NCI-H187 treated with DMSO at 0.1 percent for 48 hours (cell line): ENCODE measurements at places on chromosomes 4 and X.

DNA sequence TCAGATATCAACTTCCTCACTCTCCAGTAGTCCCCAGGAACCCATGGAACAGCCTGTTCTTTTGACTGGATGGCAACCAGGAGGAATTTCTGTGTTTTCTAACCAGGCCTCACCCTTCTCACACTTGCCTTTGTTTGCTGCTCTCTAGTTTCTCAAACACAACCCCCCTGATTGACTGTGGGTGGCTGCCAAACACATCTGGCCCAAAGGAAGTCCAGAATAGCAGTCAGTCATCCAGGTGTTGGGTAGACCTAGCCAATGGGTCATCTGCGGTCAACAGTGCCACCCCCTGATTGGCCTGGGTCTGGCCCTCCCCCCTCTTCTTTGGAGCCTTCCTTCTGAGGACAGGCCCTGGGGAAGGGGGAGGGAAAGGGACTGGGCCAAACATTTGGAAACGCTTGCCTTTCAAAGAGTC lies 53.7 kb downstream of the MSX1 start:
- no peak for DNase-seq

GRCh38 chr4:99654361-99654761 lies 3.3 kb downstream of the C4orf54 start:
- DNase-seq = no peak

DNA sequence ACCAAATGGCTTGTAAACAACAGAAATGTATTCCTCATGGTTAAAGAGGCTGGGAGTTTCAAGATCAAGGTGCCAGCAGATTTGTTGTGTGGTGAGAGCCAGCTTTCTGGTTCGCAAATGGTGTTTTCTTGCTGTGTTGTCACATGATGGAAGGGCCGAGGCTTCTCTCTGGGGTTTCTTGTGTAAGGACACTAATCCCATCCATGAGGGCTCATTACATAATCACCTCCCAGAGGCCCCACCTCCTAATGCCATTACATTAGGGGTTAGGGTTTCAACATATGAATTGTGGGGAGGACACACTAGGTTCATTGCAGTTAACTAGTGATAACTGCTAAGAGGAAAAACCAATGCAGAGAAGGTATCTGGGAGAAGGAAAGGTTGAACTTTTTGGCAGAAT lies 103.5 kb upstream of the ENPEP start:
- no peak for DNase-seq

GRCh38 chr4:3215733-3216132 lies 33.2 kb upstream of the MSANTD1 start:
- no peak for DNase-seq

DNA sequence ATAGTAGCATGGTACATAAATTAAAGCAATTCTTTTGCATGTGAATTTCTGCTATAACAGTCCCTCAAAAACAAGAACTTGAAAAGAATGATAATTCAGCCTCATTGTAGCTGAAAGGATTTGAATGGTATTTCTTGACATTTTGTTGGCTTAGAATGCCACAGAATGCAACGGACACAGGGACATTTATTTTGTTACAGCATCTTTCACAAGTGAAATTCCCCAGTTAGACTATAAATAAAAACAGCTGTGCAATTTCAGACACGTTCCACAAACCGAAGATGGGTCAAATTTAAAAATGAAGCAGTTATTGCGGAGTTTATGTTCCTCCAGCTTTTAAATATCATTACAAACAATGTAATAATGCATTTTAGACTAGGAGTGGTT lies 82.8 kb upstream of the AMELX start:
- no peak for DNase-seq

GRCh38 chr4:184814686-184815045 lies 11.1 kb downstream of the ACSL1 start:
- no peak for DNase-seq
